ENCODE measurements at places on chromosomes 7 and 10. TPM values are rescaled to one million over a fixed set of nuclear protein-coding genes. Genes with fewer than 3 reads are reported as not detected.
A peak's percentile ranks its signal among the peaks of the same experiment; 100 is the strongest.

GRCh38 chr7:22937946-22938345 is 76.0 kb downstream of the HYCC1 start:
- no peak for DNase-seq
- H3K36me3 ChIP-seq, result no peaks in the 10 kb centered on the region
- H3K27me3 ChIP-seq, result no peaks in the 10 kb centered on the region
- no peak overlapping the region for H3K4me3 ChIP-seq

DNA sequence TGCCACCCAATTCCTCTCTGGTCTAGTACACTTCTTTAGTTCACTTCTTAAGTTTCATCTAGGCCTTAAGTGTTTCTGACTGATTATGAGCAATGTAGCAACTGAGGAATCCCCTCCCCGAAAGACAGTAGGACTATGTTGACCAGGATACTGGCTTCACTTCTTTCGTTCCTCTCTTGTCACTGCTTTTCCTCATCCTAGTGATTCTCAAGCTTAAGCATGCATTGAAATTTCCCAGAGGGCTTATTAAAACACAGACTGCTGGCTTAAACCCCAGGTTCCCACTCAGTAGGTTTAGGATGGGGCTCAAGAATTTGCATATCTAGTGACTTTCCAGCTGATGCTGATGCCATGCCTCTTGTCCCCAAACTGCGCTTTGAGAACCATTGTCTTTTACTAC is 164.6 kb upstream of the WNT16 start:
- no peak for DNase-seq
- no peak overlapping the region for H3K4me3 ChIP-seq
- H3K27me3 ChIP-seq, result no peaks in the 10 kb centered on the region
- no peaks in the 10 kb centered on the region for H3K36me3 ChIP-seq

DNA sequence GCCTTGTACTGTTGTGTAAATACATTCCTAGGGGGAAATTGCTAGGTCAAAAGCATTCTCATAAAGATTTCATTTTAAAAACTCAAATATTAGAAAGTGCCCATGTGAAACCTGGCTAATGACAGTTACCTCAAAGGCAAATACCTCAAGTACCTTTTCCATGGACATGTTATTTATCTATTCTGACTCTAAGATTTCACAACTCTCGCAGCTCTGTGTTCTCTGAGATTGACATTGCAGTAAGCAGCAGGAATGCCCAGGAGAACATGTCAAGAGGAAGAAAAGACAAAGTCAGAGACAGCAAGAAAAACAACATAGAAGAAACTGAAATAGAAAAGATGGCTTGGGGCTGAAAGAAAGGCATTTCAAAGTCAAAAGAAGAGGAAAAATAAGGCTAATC is 187.4 kb downstream of the CYP26A1 start:
- no peak overlapping the region for H3K27ac ChIP-seq
- no peaks in the 10 kb centered on the region for H3K36me3 ChIP-seq
- H3K4me3 ChIP-seq, result no peak overlapping the region
- H3K4me1 ChIP-seq, result no peaks in the 10 kb centered on the region
- DNase-seq, result no peak
- H3K27me3 ChIP-seq, result no peaks in the 10 kb centered on the region

GRCh38 chr10:44261296-44261695 is 123.6 kb downstream of the CXCL12 start:
- H3K4me3 ChIP-seq, result no peak overlapping the region
- no peaks in the 10 kb centered on the region for H3K27me3 ChIP-seq
- no peaks in the 10 kb centered on the region for H3K4me1 ChIP-seq
- peak; percentile 30 for DNase-seq
- no peak overlapping the region for H3K27ac ChIP-seq

GRCh38 chr7:1535701-1536454 is 5.4 kb downstream of the MAFK start:
- peaks cover 59% of the 10 kb centered on the region for H3K4me1 ChIP-seq
- H3K27me3 ChIP-seq, result no peaks in the 10 kb centered on the region
- no peak overlapping the region for H3K4me3 ChIP-seq
- DNase-seq, result no peak

- H3K36me3 ChIP-seq, result no peaks in the 10 kb centered on the region
- no peaks in the 10 kb centered on the region for H3K4me1 ChIP-seq
- no peak overlapping the region for H3K4me3 ChIP-seq
- DNase-seq, result no peak
- no peak overlapping the region for H3K27ac ChIP-seq
Measured at GRCh38 chr10:80274396-80275134, 14.9 kb downstream of the MAT1A start.

- DNase-seq, result no peak
- no peaks in the 10 kb centered on the region for H3K4me1 ChIP-seq
- H3K27me3 ChIP-seq, result no peaks in the 10 kb centered on the region
- H3K27ac ChIP-seq, result no peak overlapping the region
- H3K4me3 ChIP-seq, result no peak overlapping the region
Measured at GRCh38 chr7:126931581-126931980, 321.2 kb downstream of the GRM8 start.

GRCh38 chr10:22570733-22571430 is 143.5 kb downstream of the PIP4K2A start:
- H3K4me3 ChIP-seq, result no peak overlapping the region
- no peak overlapping the region for H3K27ac ChIP-seq
- H3K36me3 ChIP-seq, result peaks cover 22% of the 10 kb centered on the region
- H3K4me1 ChIP-seq, result no peaks in the 10 kb centered on the region
- H3K27me3 ChIP-seq, result no peaks in the 10 kb centered on the region

Gene PNLIPRP3
- total RNA-seq, result not detected
